ENCODE measurements at places on chromosomes 13 and 19. TPM values are rescaled to one million over a fixed set of nuclear protein-coding genes. Genes with fewer than 3 reads are reported as not detected.

ZNF471 gene
- total RNA-seq, result 0.48 TPM

GRCh38 chr19:33214596-33214995 lies 11.1 kb downstream of the SLC7A10 start:
- no peak for DNase-seq

GRCh38 chr13:58953638-58954037 lies 1210.1 kb downstream of the DIAPH3 start:
- DNase-seq, result no peak

GRCh38 chr19:46303691-46304397 lies 7.0 kb downstream of the HIF3A start:
- DNase-seq, result no peak

LILRB5 gene
- 0.18 TPM for total RNA-seq

DNA sequence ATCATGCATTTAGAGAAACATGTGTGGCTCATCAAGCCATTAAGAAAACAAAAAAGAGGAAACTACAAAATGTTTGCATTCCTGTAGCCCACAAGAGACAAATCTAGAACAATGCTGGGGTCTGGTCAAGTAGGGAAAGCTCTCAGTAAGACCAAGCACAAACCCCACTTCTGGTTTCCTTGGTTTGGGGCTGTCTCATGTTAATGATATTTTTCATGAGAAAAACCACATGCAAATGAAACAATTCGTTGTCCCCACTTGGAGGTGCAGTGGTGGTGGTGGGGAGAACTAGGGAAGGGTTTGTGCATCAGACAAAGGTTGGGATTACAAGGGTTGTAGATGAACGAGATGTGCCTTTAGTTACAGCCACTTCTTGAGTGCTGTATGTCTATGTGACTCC lies 7.0 kb upstream of the RB1 start:
- DNase-seq, result no peak

DNA sequence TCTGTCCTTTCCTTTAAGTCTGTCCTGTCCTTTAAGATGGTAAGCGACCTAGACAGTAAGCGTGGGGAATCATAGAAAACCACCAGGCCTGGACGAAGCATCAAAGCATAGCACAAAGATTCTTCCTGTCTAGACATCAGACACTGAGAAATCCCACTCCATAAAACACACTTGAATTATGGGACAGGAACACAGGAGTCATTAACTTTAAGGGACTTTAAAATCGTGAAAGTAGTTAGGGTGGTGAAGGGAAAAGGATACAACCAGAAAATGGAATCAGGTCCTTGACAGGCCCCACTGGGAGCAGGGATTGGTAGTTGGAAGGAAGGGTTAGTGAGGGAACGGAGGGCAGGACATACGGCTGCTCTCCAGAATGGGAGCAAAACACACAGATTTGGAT lies 31.6 kb upstream of the C1QTNF9 start:
- DNase-seq, result no peak

Measured in natural killer cell (primary cell).